ENCODE measurements at places on chromosomes 5 and 9.

- DNase-seq = no peak
Observed at GRCh38 chr5:75952291-75952690, 130.9 kb upstream of the SV2C start.

DNA sequence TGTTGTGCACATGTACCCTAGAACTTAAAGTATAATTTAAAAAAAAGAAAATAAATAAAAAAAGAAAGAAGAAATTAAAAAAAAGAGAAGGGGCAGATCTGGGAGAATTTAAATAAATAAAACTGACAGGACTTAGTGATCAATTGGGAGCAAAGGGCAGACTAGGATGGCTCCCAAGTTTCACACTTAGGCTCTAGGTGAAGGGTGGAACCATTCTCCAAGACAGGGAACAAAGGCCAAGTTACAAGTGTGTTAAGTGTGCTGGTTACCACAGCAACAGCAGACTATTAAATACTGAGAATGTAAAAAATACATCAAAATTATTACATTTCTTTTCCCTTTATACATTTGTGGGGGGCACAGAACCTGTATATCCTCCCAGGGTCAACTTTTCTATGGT is 7.1 kb downstream of the ZDHHC21 start:
- no peak for DNase-seq

GRCh38 chr9:89455356-89455824 is 42.5 kb downstream of the SEMA4D start:
- DNase-seq = no peak

DNA sequence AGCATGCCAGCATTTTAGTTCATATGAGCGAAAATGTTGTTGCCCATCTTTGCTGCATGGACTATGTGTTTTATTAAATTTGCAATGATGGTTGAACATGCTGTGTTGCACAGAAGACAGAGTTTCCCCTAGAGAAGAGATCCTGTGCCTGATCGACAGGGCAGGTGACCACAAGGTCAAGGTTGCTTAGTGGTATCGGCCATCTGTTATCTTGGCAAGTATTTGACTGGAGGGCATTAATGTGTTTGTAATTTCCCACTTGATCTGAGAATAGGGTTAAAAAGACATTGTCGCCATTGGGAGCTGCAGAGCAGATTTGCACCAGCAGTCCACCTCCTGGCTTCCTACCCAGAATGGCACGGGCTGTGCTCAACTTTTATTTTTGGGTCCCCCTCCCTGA is 1523.6 kb upstream of the WWC1 start:
- no peak for DNase-seq

- DNase-seq = no peak
Observed at GRCh38 chr5:33311893-33312292, 128.9 kb upstream of the TARS1 start.

DNA sequence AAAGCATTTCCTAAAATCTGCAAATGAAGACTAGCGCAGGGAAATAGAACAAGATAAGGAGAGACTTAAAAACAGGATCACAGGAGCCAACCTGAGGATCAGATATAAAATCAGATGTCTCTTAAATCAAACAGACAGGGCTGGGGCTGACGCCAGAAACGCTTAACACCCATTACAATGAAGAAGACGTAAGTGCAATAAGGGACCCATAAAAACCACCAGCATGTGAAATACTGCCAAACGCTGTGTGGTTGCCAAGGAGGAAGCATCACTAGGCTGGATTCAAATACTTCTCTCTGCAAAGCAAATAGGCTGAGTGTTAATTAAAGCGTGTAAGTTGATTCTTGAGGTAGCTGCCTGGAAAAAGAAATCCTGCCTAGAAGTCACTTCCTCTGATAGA is 74.4 kb upstream of the ATP10B start:
- DNase-seq = no peak

GRCh38 chr9:116464987-116465571 is 222.0 kb upstream of the TRIM32 start:
- DNase-seq = no peak

GRCh38 chr9:13083963-13084528 is 195.4 kb downstream of the MPDZ start:
- no peak for DNase-seq

DNA sequence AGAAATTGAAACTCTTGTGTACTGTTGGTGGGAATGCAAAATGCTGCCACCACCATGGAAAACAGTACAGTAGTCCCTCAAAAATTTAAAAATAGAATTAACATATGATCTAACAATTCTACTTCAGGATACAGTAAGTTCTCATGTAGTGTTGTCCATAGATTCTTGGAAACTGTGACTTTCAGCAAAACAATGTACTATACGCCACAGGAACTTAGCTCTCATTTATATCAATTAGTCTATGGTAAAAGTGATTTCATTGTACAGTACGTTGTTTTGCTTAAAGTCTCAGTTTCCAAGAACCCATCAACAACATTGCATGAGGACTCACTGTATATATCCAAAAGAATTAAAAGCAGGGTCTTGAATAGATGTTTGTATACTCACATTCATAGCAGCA is 233.5 kb upstream of the GAS1 start:
- no peak for DNase-seq

- DNase-seq = no peak
Observed at GRCh38 chr5:136814619-136815378, 449.5 kb upstream of the TRPC7 start.

DNA sequence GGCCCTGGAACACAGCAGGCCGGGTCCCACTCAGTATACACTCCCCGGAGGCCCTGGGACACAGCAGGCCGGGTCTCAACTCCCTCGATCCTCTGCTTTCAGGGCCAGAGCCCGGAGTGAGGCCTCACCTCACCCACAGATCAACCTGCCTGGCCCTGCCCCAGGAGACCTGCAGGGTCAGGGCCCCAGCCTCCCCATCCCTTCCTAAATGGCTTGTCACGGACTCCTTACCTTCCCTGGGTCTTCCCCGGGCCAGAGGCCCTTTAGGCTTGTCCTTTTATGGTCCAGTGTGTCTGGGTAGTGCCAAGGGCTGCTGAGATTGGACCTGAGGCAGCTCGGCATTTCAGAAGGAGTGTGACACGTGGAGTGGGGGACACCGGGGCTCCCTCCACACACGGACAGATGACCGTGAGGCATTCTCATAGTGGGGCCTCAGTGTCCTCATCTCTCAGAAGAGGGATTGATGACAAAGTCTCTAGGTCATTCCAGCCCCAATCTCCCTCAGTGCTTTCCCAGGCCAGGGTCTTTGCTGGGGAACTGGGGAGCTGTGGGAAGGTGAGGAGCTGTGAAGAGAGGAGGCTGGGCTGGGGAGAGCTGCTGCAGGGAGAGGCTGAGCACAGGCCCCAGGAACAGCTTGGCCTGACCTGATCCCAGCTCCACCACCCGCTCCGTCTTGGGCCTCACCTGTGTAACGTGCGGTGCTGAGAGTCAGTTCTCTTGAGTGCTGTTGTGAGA is 18.0 kb upstream of the PLEKHG4B start:
- no peak for DNase-seq

GRCh38 chr5:113266227-113266912 is 168.4 kb downstream of the TSSK1B start:
- no peak for DNase-seq

- DNase-seq = no peak
Observed at GRCh38 chr5:27240791-27241190, 202.4 kb upstream of the CDH9 start.

DNA sequence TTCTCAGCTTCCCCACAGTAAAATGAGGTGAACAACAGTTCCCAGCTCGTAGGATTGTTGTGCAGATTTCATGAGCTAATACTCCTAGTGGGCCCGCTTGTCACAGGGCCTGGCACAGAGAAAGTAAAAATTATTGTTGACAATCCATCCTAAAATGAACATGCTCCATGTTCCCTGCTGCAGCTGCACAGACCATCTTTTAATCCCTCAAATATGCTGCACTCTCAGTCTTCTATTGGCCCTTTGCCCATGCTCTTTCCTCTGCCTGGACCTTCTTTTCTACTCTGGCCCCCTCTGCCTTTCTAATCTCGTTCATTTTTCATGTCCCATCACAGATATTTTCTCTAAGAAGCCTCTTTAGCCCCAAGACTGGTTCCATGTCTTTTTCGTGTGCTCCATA is 117.7 kb upstream of the NR3C1 start:
- no peak for DNase-seq

GRCh38 chr9:19550009-19550408 is 141.2 kb downstream of the ACER2 start:
- no peak for DNase-seq

DNA sequence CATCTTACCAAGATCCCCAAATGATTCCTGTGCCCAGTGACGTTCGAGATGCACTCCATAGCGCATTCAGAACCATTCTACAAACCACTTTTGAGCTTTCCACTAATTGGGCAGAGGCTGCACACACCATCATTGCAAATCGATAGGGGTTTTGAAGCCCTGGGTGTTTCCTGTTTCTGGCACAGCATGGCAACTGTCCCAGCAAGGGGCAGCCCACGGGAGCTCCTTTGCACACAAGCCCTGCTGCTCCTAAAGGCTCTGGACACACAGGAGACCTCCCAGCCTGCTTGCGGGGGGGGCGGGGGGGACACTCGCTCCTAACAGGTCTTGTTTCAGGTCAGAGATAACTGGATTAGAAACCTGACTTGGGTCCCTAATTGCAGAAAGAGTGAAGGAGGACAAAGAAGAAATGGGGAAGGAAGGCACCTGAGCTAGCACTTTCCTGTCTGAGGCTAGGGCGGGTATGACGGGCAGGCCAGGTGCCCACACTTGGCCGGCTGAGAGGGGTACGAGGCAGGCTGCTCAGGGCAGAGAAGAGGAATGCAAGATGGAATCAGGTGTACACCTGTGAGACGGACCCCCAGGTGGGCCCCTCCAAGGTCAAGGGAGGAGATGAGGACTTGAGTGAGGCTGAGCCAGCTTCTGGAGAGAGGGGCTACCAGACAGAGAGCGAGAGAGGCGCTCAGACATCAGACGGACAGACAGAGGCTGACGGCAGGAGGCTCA is 820 bp downstream of the FBP1 start:
- no peak for DNase-seq

GRCh38 chr9:133643978-133644760 is 8.0 kb downstream of the DBH start:
- DNase-seq = no peak

GRCh38 chr9:33489066-33489465 is 15.3 kb upstream of the NOL6 start:
- DNase-seq = no peak

DNA sequence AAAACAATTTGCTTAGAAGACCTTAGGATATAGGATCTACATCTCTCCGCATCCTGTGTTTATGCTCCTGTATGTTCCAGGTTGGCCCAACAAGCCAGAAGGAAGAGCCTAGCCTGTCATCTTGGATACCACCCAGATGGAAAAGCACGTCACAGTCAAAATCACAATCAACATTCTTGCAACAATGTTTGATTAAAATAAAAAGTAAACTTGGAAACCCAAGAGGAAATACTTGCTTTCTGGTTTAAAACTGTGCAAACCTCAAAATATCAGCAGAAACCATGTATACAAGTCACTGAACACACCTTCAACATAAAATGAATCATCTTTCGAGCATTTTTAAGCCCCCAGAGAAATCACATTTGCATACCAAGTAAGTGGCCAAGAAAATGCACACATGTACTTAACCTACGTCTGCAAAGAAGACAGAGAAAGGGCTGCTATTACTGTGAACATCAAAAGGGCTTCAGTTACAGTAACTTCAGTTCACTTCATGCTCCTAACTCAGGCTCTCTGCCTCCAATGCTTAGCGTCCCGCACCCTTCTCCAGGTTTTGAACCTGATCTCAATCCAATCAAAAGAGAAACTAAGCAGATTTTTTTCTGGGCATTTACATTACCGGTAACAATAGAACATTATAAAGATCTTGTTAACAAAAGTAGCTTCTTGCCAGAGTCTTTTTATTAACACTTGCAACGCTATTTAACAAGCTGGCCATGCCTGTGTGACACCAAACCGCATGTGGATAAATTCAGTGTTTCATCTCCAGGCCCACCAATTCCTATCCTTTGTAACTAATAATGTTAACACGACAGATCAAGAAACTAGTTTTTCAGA is 1.3 kb downstream of the ENC1 start:
- no peak for DNase-seq

DNA sequence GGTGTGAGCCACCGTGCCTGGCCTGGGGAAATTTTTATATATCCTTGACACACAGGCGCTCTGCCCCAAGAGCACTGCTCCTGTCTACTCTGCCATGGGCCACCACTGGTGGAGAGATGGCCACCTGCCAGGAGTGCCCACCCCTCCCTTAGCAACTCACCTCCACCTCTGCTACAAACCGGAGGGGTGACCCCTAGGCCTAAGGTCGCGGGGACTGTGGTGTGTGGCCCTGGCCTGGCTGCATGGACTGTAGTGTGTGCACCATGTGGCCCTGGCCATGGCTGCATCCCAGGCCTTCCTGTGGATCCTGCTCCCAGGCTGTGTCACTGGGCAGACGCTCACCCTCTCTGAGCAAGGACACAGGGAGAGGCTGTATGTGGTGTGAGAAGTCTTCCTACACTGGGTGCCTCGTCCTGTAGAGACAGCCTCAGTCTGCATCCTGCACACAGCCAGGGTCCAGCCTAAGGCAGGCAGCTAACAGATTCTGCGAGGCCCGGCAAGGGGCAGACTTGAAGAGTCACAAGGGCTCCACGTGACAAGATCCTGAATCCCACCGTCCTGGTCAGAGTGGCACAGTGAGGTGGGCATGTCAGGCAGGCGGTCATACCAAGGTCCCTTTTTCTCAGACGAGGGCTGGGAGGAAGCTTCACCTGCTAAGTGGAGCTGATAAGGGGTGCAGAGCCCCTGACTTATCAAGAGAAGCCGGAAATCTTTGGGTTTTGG is 10.3 kb downstream of the NINJ1 start:
- DNase-seq = no peak

Measured in stimulated activated CD8-positive, alpha-beta memory T cell treated with anti-CD3 and anti-CD28 coated beads, Interleukin-2, amount 100 ng/mL, for 1 hour (primary cell).